G401 (cell line): ENCODE measurements at places on chromosomes 7 and 10.

- DNase-seq: no peak
Observed at GRCh38 chr10:24483701-24484100, 240.0 kb downstream of the ARHGAP21 start.

- DNase-seq: no peak
Observed at GRCh38 chr7:129958643-129959470, 6.1 kb upstream of the UBE2H start.

- no peak for DNase-seq
Observed at GRCh38 chr10:77887631-77888355, 38.8 kb downstream of the DLG5 start.

- DNase-seq: no peak
Observed at GRCh38 chr7:620056-620455, 100.4 kb upstream of the PDGFA start.

DNA sequence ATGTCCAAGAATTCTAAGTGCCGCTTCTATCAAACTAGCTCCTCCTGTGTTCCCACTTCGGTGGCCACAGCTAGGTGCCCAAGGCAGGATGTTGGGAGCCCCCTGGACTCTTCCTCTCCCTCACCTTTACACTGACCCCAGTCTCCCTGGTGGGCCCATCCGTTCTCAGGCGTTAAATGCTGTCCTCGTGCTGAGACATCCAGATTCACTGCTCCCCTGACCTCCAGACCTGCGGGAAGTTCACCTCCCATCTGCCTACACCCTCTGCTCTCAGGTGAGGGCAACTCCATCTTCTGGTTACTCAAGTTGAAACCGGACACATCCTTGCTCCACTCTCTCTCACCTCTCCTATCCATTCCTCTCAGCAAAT, 114.3 kb downstream of the ARHGAP22 start:
- no peak for DNase-seq

GRCh38 chr7:91722831-91723230, 157.7 kb downstream of the MTERF1 start:
- no peak for DNase-seq

GRCh38 chr7:2758673-2759616, 70.9 kb downstream of the AMZ1 start:
- no peak for DNase-seq
